PC-3 (cell line): ENCODE measurements at places on chromosomes 16 and 17. TPM values are rescaled to one million over a fixed set of nuclear protein-coding genes. Genes with fewer than 3 reads are reported as not detected.
A peak's percentile ranks its signal among the peaks of the same experiment; 100 is the strongest.

DNA sequence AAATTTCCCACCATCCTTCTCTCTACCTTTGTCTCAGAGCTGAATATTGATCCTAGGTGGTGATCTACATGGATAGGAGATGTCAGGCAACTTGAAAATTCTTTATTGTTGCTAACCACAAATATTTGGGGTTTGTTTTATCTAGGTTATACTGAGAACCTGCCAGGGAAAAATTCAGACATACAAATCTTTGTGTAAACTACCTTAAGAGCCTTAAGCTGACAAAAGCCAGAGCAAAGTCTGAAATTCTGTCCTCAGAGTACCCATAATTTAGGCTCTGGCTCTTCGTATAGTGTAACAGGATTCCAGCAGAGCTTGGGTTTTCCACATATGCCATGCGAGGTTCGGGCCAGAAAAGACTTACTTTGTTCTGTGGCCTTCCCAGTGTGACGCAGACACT, 406.7 kb upstream of the MAF start:
- no peak for DNase-seq
- H3K36me3 ChIP-seq: no peaks in the 10 kb centered on the region
- H3K27me3 ChIP-seq: peaks cover 3% of the 10 kb centered on the region; the same call in 1 of the 2 replicates
- H3K4me3 ChIP-seq: no peak overlapping the region
- no peak overlapping the region for H3K27ac ChIP-seq

- peaks cover 10% of the 10 kb centered on the region for H3K4me1 ChIP-seq
- no peaks in the 10 kb centered on the region for H3K36me3 ChIP-seq
- no peak for DNase-seq
- H3K4me3 ChIP-seq: no peak overlapping the region
- no peaks in the 10 kb centered on the region for H3K27me3 ChIP-seq
Measured at GRCh38 chr16:84929421-84930297, 81.7 kb downstream of the ZDHHC7 start.

DNA sequence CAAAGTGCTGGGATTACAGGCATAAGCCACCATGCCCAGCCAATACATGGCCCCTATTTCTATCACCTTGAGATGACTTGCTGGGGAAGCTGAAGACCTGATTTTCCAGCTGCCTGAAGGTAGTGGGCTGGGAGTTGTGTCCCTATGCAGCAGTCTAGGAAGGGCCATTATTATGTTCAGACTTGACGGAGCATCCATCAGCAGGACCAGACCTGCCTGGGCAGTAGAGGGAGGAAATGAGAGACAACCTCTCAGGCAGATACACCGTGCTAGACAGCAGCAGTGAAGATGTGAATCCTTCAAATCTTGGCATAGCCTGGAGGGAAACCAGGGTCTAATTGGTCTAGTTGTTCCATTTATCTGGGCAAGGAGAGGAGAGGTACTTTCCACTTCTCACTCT, 35.6 kb upstream of the PHOSPHO1 start:
- H3K4me3 ChIP-seq: no peak overlapping the region
- no peaks in the 10 kb centered on the region for H3K27me3 ChIP-seq
- H3K27ac ChIP-seq: no peak overlapping the region

- DNase-seq: no peak
- no peak overlapping the region for H3K27ac ChIP-seq
- peaks cover 11% of the 10 kb centered on the region for H3K4me1 ChIP-seq
- no peak overlapping the region for H3K4me3 ChIP-seq
- no peaks in the 10 kb centered on the region for H3K27me3 ChIP-seq
Measured at GRCh38 chr16:11152677-11153331, 103.2 kb downstream of the SOCS1 start.

GRCh38 chr16:50282010-50282538, 15.7 kb downstream of the ADCY7 start:
- no peak overlapping the region for H3K27ac ChIP-seq
- H3K36me3 ChIP-seq: no peaks in the 10 kb centered on the region
- H3K4me1 ChIP-seq: no peaks in the 10 kb centered on the region
- no peaks in the 10 kb centered on the region for H3K27me3 ChIP-seq
- H3K4me3 ChIP-seq: no peak overlapping the region
- DNase-seq: no peak

DNA sequence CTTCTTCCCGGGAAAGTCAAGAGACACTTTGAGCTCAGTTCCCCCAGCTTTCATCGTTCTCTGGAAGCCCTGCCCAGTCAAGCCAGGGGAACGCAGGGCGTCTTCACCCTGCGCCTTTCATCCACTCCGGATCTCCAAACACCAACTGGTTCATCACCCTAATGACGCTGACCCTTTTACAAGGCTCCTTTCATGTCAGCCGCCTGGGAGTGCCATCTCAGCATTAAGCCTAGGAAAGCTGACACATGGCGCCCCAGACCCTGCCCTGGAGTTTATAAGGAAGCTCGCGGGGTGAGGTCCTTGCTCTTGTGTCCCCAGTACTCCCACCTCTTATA, 594 bp upstream of the DNAJC7 start:
- H3K36me3 ChIP-seq: no peaks in the 10 kb centered on the region
- no peak for DNase-seq
- peak overlapping the region; percentile 94 for H3K4me3 ChIP-seq
- H3K27ac ChIP-seq: peak overlapping the region; percentile 58
- H3K27me3 ChIP-seq: no peaks in the 10 kb centered on the region

DNA sequence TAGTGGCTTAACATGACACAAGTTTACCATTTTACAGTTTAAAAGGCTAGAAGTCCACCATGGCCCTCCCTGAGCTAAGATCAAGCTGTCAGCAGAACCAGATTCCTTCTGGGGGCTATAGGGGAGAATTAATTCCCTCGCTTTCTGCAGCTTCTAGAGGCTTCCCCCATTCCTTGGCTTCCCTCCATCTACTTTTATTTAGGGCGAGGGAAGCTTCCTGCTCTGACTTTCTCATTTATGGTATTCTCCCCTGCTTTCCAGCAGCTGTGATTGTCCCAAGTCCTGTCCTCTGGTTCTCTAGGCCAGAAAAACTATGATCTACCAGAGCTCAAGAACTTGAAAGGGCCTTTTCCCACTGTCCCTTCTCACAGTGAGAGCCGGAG, 4.3 kb downstream of the CETP start:
- no peak overlapping the region for H3K4me3 ChIP-seq
- no peak overlapping the region for H3K27ac ChIP-seq
- no peaks in the 10 kb centered on the region for H3K27me3 ChIP-seq
- H3K4me1 ChIP-seq: peaks cover 7% of the 10 kb centered on the region; the same call in 1 of the 2 replicates

SLC43A2 gene
- total RNA-seq: 6.2 and 17.1 TPM in 2 replicates

KRT40 gene
- not detected in 2 replicates for total RNA-seq
